Non-pigmented ciliary epithelial cell (primary cell): ENCODE measurements at places on chromosomes 12 and 14.

- no peak for DNase-seq
Observed at GRCh38 chr12:12872934-12873275, 18.5 kb upstream of the GPRC5A start.

- no peak for DNase-seq
Observed at GRCh38 chr14:105849933-105850626, 323.7 kb downstream of the TMEM121 start.

DNA sequence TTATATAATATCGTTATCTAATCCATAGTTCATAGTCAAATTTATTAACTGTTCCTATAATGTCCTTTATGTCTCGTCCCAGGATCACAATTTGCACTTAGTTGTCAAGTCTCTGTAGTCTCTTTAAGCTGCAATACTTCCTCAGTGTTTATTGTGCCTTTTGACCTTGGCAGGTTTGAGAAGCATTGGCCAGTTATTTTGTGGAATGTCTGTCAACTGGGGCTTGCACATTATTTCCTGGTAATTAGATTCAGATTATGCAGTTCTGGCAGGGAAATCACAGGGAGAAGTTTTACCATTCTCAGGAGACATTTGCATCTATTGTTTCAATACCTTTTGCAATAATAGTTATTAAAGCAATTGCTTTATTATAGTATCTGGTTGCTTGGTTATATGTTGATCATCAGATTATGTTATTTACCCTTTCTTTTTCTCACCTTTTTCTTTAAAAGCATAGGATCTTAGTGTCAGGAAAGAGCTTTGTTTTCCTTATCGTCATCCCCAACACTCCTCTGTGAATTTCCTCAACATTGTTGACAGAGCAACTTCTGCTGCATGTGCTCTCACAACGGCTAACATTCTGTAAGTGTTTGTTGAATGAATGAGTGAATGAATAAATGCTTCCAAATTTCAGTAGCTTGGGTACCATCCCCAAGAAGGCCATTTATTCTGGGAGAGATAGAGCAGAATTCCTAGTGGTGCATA lies 3.7 kb upstream of the ART4 start:
- no peak for DNase-seq

DNA sequence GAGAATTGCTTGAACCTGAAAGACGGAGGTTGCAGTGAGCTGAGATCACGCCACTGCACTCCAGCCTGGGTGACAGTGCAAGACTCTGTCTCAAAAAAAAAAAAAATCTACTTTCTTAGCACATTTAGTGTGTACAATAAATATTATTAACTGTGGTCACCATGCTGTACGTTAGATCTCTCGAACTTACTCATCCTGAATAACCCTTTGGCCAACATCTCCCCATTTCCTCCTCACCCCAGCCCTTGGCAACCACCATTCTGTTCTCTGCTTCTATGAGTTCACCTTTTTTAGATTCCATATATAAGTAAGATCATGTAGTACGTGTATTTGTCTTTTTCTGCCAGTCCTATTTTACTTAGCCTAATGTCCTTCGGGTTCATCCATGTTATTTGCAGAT lies 13.4 kb downstream of the FUT8 start:
- no peak for DNase-seq

DNA sequence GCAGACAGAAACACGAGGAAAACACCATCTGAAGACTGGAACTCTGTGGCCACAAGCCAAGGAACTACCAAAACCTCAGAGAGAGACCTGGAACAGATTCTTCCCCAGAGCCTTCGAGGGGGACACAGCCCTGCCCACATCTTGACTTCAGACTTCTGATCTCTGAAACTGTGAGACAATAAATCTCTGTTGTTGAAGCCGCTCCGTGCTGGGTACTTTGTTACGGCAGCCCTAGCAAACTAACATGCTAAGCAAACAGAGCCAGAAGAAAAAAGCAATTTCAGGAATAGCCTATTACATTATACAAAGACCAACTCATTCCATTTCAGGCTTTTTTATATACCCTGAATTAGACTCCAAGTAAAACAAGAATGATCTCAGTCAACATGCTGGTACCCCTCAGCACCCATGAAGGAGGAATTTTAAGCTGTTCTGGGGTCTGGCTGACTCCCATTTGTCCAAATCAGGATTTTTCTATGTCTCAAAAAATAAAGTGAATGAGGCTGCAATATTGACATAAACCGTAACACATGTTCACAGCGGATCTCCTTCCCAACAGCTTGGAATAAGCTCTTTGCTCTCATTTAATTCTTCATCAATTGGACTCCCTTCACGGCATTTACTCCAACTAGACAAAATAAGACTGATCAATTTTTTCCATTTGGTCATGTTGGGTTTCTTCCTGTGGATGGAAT lies 190.1 kb downstream of the FOXN3 start:
- no peak for DNase-seq

DNA sequence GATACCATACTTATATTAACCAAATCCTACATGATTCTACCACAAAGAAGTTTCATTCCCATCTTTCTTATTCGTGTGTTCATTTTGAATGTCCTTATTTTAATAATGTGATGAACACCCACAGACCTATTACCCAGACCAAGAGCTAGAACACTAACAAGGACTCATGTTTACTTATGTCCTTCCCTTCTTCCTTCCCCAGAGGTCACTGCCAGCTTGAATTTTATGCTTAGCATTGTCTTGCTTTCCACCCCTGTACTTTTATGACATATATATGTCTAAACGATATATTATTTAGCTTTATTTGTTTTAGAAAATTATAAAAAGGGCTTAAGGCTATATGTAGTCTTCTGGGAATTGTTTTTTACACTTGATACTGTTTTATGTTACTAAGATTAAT lies 238.6 kb downstream of the LRIG3 start:
- DNase-seq: no peak

GRCh38 chr12:104263580-104264358 lies 39.8 kb upstream of the EID3 start:
- no peak for DNase-seq

DNA sequence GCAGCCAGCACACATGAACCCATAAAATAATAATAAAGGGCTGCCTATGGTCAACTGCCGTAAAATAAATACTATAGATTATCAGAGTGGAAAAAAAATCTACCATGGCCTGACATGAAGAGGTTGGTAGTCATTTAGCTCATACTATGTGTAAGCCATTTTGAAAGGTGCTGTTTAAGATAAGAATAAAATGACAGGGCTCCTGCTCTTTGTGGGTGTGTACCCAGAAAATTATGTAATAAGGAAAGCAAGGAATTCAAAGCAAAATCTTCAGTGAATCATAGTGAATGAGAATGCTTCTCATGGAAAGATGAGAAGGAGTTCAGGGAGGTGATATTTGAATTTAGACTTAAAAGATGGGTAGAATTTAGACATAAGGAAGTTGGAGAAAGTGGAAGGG lies 42.9 kb upstream of the PPM1H start:
- no peak for DNase-seq

- DNase-seq: no peak
Observed at GRCh38 chr14:69423279-69423678, 24.8 kb downstream of the SLC39A9 start.

- DNase-seq: peak; percentile 74
Observed at GRCh38 chr12:127809275-127809674, 457.7 kb upstream of the TMEM132C start.

DNA sequence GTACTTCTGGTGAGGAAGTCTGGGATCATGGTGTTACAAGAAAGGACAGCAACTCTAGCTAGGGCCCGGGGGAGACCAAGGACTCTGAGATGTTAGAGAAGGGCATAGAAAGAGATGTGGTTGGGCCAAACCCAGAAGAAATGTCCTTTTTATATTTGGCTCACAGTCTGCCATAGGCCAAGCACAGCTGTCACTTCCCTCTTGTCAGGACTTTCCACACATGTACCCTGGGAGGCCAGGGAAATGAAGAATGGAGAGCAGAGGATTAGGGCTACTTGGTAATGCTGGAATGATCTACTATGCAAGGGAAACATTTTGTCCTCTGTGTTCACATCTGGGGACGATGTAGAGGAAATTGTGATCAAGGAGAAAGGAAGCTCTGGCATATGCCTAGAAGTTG lies 9.2 kb downstream of the MYO1A start:
- no peak for DNase-seq

GRCh38 chr14:29671034-29671433 lies 256.6 kb downstream of the PRKD1 start:
- peak; percentile 24 for DNase-seq

GRCh38 chr14:22519877-22520685 lies 68.9 kb downstream of the DAD1 start:
- peak; percentile 62 for DNase-seq

DNA sequence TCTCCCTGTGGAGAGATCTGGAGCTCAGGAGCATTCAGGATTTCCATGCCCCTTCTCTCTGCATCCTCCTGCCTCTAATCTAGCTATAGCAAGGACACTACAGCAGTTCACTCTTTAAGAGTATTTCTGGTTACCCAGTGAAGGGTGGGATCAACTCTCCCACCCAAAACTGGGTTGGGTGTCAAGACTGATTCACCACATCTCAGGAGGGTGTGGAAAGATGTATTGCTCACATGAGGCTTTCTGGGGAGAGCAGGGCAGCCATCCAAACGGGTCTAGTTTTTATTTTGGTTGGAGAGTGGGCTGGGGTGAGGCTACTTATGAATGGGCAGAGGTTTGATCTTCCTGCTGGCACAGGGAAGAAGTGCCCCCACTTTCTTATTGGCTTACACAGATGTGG lies 18.6 kb downstream of the C12orf75 start:
- DNase-seq: no peak

- no peak for DNase-seq
Observed at GRCh38 chr14:100882991-100883788, 20.3 kb downstream of the RTL1 start.

DNA sequence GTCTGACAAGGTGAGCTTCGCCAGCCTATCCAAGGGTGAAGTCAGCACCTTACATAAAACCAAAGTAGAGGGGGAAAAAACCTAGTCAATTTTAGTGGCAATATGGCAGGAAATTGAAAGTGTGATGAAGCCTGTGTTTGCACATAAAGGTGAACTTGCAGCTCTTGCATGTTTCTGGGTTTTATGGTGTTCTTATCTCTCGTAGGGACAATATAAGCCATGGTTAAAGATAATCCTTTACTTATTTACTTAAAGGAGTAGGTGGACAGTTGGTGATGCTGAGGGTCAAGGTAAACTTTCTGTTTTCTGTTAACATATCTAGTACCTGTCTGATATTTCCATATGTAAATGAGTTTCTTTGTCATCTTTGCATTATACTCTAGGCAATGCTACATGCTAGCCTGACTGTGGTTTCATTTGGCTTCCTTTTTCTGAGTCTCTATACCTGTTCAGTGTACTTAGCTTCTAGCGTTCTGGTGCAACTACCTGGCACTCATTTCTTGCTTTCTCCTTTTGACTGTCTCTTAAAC lies 32.8 kb downstream of the CCDC91 start:
- no peak for DNase-seq

GRCh38 chr12:91766454-91766853 lies 379.2 kb downstream of the BTG1 start:
- DNase-seq: no peak

DNA sequence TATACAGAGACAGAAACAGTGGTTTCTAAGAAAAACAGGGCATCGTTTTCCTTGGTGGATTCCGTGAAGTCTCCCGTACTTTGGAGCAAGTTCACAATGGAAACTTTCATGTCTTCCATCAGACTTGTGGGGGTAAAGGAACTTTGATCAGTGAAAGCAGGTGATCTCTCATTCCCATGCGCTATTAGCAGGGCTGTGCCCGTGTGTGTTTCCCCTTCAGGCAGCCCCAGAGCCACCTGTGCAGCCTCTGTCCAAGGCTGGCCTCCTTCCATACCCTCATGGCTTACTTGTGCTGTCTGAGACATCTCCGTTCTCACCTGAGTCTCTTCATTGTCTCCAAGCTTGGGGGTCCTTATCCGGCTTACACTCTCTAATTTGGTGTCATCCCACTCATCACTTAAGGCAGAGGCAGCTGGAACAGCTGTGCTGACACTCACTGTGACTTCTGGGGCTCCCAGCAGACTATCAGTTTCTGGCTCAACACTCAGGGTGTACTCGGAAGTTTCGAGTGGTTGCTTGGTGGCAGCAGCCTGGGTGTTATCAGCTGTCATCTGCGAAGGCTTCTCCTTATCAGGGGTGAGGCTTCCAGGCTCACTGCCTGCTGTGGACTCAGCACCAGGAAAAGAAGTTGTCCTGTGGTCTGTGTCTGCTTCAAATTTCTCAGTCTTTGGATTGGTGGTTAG lies 13.8 kb downstream of the ARMH4 start:
- DNase-seq: no peak

DNA sequence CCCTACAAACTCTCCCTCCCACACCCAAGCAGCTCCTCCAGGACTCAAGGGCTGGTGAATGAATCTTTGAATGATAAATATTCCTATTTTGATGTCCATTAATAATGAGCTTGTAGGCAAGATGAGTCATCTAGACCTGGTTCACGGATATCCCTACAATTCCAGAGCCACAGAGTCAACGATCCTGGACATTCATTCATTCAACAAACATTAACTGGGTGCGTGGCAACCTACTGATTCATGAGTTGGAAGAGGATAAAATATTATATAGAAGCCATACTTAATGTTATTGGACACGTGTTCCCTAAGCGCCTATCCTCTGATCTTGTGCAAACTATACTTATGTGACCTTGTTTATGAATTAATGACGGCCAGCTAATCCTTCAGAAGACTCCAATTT lies 420 bp upstream of the OTUB2 start:
- no peak for DNase-seq

DNA sequence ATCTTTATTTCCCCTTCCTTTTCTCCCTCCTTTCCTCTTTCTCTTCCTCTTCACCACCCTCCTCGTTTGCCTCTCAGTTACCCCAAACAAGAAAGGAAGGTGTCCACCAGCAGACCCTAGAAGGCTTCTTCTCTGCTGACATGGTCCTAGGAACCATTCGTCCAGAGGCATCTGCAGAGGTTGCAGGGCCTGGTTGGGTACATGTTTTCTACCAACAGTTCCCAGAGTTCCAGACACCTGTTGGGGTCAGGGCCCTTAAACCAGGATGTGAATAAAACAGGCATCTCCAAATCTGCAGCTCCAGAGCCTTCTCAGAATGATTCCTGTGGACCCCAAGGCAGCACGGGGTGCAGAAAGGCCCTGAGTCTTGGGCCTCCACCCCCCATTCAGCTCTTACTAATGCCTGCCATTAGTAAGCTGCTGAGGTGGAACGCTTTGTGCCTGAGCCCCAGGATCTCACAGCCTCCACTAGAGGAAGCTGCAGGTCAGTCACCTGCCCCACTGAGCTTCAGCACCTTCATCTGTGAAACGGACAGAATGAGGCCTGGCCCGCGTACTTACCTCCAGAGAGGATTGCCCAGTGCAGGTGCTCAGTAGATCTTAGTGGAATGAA lies 130.4 kb downstream of the DICER1 start:
- DNase-seq: no peak

GRCh38 chr12:130354407-130354806 lies 16.7 kb downstream of the PIWIL1 start:
- no peak for DNase-seq

GRCh38 chr12:105020241-105020962 lies 34.3 kb downstream of the NOPCHAP1 start:
- DNase-seq: no peak

- no peak for DNase-seq
Observed at GRCh38 chr12:47017901-47018475, 61.4 kb upstream of the PCED1B start.
